ENCODE measurements at places on chromosomes 2 and 18.

DNA sequence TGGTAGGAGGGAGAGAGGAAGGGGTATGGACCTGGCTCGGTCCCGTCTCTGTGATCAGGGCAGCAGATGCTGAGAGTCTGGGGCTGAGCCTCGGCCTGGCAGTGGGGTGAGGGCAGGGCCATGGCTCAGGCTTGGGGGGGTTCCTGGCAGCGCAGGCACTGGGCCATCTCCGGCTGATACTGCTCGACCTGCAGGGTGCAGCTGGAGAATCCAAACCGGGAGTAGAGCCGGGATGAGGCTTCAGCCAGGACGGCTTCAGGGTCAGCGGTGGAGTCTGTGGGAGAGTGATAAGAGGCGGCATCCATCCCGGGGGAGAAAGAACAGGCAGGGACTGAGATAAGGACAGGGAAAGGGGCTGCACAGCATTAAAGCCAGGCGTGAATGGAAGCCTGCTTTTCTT lies 7.7 kb downstream of the SLC30A3 start:
- DNase-seq, result no peak

GRCh38 chr2:120315367-120316033 lies 30.4 kb upstream of the INHBB start:
- no peak for DNase-seq

DNA sequence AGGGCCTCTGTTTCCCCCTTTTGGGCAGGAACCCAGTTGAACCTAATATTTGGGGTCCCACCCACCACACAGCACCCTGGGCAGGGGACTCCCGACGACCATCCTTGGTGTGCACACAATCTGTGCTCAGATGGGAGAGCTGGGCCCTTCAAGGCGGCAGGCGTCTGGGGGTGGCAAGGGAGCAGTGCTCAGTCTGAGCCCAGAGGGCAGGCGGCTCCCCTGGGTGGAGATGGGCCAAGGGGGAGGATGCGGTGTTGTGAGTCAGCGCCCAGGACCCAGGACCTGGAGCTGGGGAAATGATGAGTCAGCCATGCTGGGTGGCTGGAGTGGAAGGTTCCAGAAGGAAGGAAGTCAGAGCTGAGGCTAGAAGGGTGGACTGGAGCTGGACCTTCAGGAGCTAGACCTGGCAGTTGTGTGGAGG lies 3.8 kb downstream of the PROM2 start:
- DNase-seq, result no peak

- no peak for DNase-seq
These were observed 29.4 kb upstream of the BMP10 start for GRCh38 chr2:68900496-68901198.

GRCh38 chr2:85922199-85922598 lies 33.4 kb upstream of the ST3GAL5 start:
- no peak for DNase-seq

DNA sequence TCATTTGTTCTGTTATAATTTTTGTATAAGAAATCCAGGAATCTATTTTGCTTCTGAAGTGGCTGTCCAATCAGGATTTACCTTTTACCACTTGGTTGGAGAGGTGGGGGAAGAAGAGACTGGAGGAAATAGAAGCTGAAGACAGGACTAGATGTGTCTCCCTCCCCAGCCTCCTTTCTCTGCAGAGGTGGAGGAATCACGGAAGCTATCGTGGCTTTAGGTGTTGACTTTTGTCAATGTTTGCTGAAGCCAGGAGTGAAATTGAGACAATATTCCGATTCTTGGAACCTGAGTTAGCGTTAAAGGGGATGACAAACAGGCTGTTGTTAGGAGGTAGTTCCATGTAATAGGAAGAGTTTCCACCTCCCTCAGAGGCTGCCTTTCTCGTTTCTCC lies 43.5 kb downstream of the PDCL3 start:
- no peak for DNase-seq

- no peak for DNase-seq
These were observed 44.4 kb upstream of the ATL2 start for GRCh38 chr2:38421274-38422056.

GRCh38 chr2:8609357-8609811 lies 72.5 kb upstream of the ID2 start:
- no peak for DNase-seq

- no peak for DNase-seq
These were observed 4.8 kb upstream of the EFHD1 start for GRCh38 chr2:232628466-232629128.

GRCh38 chr2:167861574-167862193 lies 385.7 kb downstream of the STK39 start:
- DNase-seq, result no peak

DNA sequence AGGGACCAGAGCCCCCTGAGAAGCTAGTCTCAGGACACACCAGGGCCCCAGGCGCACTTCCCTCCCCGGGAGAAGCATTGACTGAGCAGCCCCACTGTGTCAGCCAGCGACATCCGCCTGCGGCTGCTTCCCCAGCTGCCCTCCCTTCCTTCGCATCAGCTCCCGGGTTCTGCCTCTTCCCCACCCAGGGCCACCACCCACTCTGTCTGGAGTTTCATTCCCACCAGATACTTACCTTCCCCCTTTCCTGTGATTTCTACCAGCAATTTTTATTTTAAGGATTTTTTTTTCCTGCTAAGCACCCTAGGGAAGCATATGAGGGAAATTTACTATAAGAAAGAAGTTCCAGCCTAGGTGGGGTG lies 99.2 kb downstream of the SMAD7 start:
- no peak for DNase-seq

- DNase-seq, result no peak
These were observed 174.0 kb upstream of the MYCN start for GRCh38 chr2:15766303-15766861.

GRCh38 chr2:8307606-8308180 lies 374.2 kb upstream of the ID2 start:
- DNase-seq, result no peak

GRCh38 chr18:59659508-59660170 lies 37.6 kb downstream of the CCBE1 start:
- DNase-seq, result no peak

DNA sequence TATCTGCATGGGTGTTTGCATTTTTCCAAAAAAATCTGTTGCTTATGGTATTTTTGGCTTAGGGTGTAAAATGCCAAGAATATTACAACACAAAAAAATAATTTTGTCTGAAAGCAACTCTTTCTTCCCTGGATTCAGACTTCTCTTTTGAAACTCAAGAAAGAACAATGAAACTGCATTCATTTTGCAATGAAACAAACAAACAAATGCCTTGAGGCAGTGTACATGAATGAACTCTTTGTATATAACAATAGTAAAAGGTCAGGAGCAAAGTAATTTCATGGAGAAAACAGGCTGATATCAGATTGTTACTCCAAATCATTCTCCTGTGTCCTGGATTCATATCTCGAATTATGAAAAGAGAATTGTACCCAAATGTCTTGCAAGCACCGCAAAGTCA lies 301.6 kb upstream of the CDH20 start:
- no peak for DNase-seq
